Stimulated activated CD4-positive, alpha-beta T cell treated with anti-CD3 and anti-CD28 coated beads, Interleukin-1b, Interleukin-23, amount 100 ng/mL, for 48 hours (primary cell): ENCODE measurements at places on chromosomes 11 and 22.
A peak's percentile ranks its signal among the peaks of the same experiment; 100 is the strongest.

- DNase-seq: no peak
These were observed 235.8 kb upstream of the CCDC90B start for GRCh38 chr11:83521647-83522596.

DNA sequence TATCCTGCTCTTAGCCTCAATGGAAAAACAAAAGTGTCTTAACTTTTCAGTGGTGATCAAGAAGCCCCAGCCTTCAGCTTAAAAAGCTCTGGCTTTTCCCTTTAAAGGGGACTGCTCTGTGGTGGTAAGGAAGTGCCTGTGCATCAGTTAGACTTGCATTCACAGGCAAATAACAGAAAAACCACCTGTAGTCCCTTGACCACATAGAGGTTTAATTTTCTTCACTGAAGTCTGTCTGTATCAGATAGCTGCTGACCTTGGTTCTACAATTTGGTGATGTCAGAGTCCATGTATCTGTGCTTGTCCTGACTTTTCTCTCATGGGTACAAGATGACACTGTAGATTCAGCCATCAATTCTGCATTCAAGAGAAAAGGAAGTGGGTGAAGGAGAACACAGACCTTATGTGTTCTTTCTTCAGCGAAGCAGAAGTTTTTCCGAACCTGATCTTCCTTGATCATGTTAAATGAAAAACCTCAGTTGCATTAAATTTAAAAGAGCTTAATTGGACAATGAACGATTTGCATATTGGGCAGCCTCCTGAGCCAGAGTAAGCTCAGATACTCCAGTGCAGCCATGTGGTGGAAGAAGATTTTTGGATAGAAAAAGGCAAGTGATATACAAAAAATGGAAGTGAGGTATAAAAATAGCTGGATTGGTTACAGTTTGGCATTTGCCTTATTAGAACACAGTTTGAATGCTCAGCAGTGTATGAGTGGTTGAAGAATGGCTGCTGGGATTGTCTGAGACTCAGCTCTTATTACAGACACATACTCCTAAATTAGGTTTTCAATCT, 43.2 kb upstream of the RDX start:
- no peak for DNase-seq

DNA sequence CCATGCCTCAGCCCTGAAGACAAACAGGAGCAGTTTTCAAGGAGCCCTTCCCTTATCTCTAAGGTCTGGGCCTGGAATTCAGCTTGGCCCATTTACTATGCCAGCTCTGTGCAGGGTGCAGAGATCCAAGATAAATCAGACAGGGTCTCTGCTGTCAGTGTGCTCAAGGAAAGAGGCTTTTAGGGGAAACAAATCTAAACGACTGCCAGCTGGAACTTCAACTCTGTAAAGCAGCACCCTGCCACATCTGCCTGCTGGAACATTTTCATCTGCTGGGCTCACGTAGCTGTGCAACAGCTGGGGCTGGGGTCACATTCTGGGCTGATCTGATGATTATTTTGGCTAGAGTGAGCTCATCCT, 19.8 kb upstream of the EHF start:
- DNase-seq: no peak

DNA sequence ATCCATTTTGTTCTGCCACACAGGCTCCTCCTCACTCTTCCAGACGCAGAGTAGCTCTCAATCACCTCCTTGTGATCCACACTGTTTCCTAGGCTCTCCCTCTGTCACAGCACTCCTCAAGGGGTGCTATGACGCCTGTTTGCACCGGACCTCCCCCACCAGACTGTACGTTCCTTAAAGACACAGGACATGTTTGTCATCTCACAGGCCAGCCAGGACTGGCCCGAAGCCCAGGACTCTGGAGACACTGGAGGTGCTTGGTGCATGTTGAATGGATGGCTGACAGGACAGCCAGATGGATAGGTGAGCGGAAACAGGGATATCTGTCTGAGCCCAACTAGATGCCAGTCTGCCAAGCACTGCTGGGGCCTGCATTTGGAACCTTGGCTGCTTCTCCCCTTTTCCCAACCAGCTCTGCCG, 13.6 kb downstream of the PLA2G6 start:
- DNase-seq: no peak

DNA sequence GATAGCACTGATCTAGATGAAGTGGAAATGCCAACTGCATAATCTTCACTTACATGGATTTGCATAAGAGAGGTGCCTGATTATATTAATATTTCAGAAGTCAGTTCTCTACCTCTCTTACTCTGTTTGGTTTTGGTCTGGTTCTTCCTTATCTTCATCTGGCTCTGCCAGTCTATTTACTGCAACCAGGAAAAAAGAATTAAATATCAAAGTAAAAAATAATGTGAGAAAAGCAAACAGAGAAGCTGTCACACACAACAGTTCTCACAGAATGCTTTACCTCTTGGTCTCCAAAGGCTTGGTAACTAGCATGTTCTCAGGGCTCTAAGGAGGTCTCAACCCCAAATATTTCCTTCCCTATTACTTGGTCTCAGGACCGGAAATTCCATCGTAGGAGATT, 6.7 kb downstream of the VSIG10L2 start:
- no peak for DNase-seq

DNA sequence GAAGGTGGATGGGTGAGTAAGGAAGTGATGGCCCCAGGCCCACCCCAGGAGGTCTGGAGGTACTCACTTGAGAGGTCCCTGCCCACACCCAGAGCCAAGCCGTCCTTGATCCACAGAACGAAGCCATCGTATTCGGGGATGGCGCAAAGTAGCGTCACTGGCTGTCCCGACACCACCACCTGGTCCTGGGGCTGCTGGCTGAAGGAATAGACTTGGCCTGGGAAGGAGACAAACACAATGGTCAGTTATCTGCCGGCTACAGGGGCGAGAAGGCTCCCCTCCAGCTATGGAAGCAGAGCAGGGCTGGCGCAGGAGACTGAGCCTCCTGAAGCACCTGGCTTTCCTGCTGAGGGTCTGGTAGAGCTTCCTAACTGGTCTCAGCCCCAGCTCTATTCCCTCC, 171.0 kb downstream of the ST3GAL4 start:
- DNase-seq: no peak

- DNase-seq: no peak
These were observed 1074.1 kb downstream of the JRKL start for GRCh38 chr11:97463891-97464290.

DNA sequence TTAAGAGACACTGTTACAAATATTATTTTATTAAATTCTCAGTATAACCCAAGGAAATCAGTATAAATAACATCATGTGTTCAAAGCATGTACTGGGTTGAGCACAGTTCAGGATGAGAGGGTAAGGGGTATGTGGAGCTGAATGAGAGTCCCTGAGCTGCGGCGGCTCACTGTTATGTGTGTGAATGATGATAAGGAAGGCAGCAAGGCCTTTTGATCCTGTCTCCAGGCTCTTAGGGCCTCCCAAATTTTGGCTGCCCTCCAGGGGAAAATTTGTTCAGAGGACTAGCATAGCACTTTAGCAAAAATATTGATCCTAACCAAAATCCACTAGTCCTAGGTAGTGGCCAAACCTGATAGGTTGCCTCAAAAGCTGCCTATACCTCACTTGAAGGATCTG, 86.1 kb upstream of the SPON1 start:
- DNase-seq: no peak

DNA sequence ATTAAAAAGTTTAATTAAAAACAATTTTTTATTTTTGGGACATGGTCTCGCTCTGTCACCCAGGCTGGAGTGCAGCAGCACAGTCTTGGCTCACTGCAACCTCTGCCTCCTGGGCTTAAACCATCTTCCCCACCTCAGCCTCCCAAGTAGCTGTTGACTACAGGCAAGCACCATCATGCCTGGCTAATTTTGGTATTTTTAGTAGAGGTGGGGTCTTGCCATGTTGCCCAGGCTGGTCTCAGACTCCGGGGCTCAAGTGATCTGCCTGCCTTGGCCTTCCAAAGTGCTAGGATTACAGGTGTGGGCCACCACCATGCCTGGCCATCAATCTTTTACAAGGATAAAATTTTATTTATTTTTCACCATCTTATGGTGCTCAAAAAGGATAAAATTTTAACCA, 43.3 kb upstream of the PHOX2A start:
- no peak for DNase-seq

DNA sequence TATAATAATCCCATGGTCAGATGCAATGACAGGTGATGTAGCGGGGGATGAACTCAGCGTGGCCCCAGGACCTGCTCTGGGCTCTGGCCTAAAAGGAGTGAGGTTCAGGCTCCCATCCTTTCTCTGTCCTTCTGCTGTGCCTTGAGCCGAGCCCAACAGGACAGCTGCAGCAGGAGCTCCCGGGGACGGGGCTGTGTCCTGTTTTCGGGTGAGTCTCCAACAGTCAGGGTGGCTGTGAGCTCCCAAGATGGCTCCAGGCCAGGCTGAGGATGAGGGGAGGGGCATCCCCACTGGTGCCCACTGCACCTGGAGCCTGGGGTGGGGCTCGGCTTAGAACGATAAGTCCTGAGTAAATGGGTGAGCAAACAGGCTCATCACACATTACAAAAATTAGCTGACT, 1385.0 kb downstream of the BRD1 start:
- no peak for DNase-seq

DNA sequence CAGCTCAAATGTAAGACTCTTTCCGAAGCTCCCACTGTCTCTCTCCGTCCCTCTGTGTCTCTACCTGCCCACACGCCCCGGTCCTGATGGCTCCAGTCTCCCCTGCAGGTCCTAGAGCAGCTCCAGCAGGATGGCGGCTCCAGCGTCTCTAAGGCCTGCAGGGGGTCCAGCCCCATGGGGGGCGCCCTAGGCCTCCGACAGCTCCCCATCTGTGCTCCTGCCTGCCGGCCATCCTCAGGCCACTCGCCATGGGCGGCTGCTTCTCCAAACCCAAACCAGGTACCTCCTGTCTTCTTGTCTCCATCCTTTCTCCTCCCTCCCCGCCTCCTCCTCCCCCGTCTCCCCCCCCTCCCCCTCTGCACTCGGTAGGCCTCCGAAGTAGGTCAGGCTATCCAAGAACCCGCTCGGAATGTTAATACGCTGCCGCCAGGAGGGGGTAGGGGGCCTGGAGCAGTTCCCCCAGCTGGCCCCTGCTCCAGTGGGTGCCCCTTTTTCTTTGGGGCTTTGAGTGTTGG, 699 bp downstream of the AIFM3 start:
- no peak for DNase-seq

DNA sequence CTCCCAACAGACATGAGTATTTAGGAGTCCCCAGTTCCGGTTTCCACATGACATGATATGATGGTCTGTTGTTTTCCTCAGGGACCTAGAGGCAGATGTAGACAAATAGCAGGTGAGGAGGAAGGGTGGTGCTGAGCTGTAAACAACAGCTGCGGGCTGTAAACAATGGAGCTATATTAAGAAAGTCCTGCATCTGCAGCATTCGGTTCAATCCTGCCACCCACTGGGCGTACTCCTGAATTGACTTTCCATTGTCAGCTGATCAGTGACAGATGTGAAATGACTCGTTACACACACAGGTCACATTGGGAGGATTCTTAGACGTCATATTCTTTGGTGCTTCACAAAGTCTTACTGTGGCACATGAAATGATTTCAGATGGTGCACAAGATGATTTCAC, 26.8 kb upstream of the RAG1 start:
- peak; percentile 25 for DNase-seq

- peak; percentile 60 for DNase-seq
These were observed 6.5 kb downstream of the RTN3 start for GRCh38 chr11:63687845-63688244.

DNA sequence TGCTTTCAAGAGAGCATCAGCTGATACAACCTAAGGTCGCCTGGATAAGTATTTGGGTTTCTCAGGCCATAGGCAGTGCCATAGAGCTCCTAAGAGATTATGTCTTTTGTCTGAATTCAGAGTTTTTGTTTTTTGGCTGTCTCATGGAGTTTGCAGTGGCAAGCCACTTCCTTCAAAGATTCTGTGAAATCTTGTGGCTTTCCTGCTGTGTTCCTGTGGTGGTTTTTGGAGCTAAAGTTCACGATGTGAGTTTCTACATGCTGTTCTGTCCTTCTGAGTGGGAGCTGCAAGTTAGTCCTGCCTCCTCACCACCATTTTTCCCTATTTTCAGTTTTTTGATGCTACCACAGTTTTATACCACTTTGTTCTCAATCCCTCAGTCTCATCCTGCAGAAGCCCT, 111.4 kb downstream of the COMMD9 start:
- no peak for DNase-seq
